ENCODE measurements at places on chromosomes 4 and X.

- DNase-seq: no peak
These were observed at the start of gene PLXNB3 for GRCh38 chrX:153763989-153764755. Gene PLXNB3, plus strand, starts transcription at chrX:153764249. Its CDS starts 1,287 bp downstream, at chrX:153765536.

DNA sequence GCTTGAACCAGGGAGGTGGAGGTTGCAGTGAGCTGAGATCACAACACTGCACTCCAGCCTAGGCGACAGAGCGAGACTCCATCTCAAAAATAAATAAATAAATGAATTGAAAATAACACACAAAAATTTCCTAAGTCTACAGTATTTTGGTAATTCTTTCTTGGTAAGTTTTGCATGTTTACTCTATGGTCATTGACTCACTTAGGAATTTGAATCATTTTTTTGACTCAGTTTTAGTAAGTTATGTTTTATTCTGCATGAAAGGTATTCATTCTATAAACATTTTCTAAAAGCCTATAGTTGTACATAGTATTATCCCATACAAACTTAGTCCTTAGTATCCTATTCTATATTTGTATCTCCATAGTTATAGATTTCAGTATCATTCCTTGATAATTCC, 772.9 kb upstream of the SLIT2 start:
- no peak for DNase-seq

- no peak for DNase-seq
These were observed 296.8 kb upstream of the PABPC5 start for GRCh38 chrX:91137883-91138282.

DNA sequence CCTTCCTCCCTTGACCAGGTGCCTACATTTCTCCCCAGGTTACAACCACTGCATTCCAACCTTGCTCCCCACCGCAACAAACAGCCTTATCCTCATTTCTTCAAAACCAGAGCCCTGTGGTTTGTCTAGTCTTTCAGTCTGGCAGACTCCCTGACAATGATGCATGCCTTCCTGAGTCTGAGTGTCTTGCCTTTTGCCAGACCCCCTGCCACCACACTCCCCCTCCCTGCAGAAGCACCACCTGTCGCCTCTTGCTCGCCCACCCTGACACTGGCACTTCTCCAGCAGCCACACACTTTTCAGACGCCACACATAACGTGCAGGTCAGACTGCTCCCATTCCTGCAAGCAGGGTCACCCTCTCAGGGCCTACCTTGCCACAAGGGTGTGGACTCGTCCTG, 349.2 kb upstream of the NOCT start:
- no peak for DNase-seq

- no peak for DNase-seq
These were observed 79.2 kb upstream of the NALF2 start for GRCh38 chrX:69424910-69425309.

DNA sequence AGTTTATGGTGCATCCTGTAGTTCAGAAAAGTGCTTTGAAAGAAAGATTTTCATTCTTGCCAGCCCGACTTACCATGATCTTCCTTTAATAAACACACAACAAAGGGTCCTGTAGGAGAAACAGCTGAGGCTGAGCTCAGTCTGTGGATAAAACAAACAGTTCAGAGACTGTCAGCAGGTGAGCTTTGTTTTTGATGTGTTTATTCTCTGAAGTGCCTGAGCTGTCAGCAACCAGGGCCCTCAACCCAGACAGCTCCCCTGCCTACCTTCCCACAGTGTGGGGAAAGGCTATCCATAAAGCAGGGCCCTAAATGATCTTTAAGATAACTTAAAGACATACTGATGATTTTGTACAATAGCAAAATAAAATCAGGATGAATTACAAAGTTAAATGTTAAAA, 459.2 kb upstream of the GALNT7 start:
- no peak for DNase-seq

DNA sequence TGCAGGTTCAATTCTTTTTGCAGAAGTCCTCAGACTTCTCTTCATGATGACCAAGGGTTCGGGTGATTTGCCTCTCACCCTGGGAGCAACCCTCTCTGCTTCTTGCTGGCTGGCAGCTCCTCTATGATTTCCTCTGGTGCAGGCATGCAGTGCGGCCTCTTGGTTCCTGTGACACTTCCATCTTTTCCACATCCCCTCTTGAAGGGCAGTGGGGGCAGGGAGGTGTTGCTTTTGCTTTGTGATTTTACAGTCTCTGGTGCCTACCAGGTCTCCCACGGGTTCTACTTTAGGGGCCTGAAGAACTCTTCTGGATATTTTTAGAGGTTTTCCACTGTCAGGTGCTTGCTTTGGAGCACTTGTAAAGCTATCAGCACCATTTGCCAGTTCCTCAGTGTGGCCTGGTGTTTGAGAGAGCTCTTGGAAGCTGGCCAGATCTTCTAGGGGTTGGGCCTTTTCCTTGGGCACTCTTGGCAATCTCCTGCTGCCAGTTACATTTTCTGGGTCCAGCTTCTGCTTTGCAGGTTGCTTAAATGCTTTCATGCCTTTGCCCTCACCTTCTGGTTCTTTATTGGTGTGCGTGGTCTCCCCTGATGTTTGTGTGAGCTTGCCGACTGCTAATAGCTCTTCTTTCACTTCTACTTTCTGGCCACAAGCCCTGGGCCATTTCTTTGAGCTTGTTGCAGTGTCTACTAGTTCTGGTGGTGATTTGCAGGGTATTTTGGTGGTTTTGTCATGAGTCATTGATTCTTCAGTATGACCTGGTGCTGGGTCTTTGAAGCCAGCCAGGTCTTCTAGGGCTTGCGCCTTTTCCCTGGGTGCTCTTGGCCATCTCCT, 11.5 kb upstream of the CHST7 start:
- no peak for DNase-seq

GRCh38 chr4:160872491-160872890, 1291.3 kb downstream of the FSTL5 start:
- no peak for DNase-seq

DNA sequence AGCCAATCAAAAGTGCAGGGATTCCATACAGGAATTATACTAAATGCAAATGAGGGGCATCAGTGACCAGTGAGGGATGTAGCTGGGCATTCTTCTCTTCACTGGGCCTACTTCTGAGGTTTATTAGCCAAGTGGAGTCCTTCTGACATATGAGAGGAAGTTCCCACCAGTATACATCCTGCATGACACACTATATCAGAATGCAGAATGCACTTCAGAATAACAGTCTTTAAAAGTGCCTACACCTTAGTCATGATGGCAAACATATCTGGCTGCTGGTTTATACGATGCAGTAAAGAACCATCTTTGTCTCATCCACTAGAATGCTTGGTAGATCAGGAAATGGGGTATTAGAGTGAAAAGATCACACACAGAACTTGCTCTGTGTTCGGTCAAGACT, 180.3 kb upstream of the PPARGC1A start:
- DNase-seq: no peak

DNA sequence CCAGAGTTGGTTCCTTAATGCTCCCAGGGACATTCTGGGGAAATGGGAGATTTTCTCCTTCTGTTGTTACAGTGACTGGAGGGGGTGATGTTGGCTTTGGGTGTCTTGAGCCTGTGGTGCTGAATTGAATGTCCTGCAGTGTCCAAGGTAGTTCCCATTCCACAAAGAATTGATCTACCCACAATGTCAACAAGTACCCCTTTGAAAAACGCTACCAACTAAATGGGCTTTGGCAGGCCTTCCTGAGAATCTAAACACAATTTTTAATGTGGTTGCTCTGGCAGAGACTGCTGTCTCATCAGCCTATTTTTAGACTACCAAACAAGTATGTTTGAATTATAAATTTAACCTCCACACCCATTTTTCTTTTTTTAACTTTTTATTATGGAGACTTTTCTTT, 69.4 kb downstream of the CCKAR start:
- DNase-seq: no peak

- peak; percentile 57 for DNase-seq
These were observed 15.9 kb downstream of the RGS12 start for GRCh38 chr4:3308691-3309090.

DNA sequence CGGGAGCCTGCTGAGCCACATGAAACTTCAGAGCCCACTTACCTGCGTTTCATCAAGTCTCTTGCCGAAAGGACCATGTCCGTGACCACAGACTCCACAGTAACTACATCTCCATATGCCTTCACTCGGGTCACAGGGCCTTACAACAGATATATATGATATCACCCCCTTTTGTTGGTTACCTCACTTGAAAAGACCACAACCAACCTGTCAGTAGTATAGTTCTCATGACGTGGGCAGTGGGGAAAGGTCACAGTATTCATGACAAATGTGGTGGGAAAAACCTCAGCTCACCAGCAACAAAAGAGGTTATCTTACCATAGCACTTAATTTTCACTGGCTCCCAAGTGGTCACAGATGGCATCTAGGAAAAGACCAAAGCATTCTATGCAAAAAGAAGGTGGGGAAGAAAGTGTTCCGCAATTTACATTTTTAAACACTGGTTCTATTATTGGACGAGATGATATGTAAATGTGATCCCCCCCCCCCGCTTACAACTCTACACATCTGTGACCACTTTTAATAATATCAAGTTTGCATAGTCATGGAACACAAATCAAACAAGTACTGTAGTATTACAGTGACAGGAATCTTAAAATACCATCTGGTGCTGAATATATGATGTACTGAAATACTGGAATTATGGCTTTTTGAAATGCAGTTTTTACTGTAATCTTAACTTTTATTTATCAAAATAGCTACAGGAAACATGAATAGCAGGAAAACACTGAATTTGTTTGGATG, 129.9 kb downstream of the TET2 start:
- no peak for DNase-seq

DNA sequence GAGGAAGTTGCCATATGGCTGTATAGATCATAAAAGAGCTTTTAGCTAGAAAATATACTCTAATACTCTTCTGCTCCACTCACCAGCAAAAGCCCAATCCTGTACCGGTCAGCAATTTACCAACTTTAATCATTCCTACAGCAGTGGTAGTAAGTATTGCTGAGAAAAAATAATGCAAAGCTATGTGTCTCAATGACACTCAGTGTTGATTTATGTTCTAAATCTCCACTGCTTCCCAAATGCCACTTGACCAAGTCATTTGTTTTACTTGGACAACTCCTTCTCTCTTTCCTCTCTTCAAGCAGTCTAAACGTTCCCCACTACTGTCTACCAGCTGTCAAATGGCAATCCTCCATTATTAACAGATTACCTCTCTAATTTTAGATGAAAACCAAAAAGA, 201.8 kb upstream of the GK2 start:
- no peak for DNase-seq

DNA sequence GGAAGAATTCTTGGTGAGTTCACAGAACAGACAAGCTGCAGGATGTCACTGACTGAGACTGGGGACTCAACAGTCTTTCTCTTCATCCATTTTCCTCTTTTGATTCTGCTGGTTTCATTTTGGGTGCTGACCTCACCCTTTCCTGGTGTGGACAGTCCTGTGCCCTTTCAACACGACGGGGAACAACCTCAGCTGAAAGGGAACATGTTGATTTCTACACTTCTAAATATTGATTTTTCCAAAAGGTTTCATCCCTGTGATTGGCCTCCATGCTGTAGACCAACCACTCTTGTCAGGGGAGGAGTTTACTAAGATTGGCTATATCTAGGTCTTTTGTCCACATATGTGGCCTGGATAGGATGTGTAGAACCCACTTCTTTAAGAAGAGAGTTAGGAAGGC, 91.8 kb downstream of the SLC4A4 start:
- DNase-seq: no peak

DNA sequence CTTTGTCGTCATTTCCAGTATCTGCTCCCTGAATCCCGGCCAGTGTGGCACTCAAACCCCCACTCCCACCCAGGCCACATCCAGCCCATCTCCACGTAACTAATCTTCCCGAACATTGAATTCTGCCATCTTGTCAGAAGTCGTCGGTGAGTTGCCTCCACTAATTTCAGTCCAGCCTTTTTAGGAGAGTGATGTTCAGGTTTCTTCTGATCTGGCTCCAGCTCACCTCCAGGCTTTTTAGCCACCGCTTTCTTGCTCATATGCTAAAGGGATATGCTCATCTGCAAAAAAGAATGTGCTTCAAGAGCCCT, 1.3 kb downstream of the TMEM165 start:
- no peak for DNase-seq

DNA sequence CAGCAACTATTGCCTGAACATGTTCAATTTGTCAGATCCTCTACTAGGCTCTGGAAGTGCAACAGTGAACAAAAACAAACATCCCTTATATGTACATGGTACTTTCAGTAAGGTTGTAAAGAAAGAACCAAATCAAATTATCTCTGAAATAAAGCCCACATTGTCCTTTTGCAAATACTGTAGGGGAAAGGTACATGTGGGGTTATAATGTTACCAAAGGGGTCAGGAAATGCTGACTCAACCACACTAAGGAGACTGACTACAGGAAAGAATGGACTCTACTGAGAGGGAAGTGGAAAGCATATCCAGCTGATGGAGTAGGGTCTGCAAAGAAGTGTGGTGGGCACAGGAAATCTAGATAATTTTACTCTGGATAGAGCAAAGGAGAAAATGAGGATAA, 61.5 kb downstream of the PCDH18 start:
- DNase-seq: no peak

- DNase-seq: no peak
These were observed 187.0 kb downstream of the AASDH start for GRCh38 chr4:56200275-56200674.

DNA sequence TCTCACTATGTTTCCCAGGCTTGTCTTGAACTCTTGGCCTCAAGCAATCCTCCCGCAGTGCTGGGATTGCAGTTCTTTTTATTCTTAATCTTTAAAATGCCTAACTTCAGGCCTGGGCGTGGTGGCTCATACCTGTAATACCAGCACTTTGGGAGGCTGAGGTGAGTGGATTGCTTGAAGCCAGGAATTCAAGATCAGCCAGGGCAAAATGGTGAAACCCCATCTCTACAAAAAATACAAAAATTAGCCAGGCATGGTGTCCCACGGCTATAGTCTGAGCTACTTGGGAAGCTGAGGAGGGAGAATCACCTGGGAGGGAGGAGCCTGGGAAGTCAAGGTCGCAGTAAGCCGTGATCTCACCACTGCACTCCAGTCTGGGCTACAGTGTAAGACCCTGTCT, 45.9 kb downstream of the PLS3 start:
- no peak for DNase-seq

Measured in type B pancreatic cell (in vitro differentiated cells).